Activated CD8-positive, alpha-beta memory T cell treated with anti-CD3 and anti-CD28 coated beads for 1 hour (primary cell): ENCODE measurements at places on chromosomes 11 and 22.
A peak's percentile ranks its signal among the peaks of the same experiment; 100 is the strongest.

DNA sequence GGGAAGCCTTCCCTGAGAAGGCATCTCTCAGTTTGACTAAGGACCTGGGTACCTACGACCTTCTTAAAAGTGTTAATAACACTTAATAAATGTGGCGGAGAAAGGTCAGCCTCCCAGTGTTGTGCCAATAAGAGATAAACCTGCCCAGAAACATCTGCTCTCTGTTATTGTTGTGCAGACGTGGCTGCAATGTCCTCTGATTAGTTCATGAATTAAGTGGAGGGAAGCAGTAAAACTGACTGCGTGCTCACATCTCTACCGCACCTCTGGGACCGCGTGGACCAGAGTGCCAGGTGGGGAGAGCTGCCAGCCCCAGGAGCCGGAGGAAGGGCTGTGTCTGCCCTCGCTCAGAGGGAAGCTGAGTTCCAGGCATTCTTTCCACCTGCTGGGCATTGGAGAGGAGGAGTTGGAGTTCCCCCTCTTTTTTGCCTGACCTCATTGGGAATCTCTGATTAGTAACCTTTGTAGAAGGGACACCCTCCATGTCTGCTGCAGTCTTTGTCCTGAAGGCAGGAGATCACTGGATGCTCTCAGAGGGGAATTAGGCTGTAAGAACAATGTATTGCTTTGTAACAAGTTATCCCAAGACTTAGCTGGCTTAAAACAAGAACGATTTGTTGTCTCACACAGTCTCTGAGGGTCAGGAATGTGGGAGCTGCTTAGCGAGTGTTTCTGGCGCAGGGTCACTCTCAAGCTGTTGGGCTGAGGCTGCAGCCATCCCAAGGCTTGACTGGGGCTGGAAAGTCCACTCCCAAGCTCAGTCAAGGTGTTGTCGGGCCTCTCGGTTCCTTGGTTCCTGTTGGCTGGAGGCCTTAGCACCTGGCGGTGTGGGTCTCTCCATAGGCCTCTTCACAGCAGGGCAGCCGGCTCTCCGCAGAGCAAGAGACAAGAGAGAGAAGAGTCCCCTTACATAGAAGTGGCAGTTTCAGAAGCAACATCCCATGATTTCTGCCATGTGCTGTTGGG lies 247.6 kb upstream of the TBCEL start:
- DNase-seq: no peak

DNA sequence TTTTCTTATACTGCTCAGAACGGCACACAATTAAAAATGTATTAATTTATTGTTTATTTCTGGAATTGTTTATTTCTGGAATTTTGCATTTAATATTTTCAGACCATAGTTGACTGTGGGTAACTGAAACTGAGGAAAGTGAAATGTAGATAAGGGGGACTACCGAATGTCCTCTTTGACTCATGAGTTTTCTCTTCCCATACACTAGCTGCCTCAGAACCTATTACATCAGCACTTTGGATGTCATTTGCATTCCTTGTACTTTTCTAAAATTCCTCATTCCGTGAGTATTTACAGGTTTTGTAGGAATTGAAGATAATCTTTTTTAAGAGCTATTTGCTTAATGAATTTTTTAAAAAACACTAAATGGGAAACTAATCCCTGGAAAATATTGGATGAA lies 29.8 kb downstream of the ZC3H12C start:
- no peak for DNase-seq

- DNase-seq: no peak
Measured at GRCh38 chr11:76621868-76622267, 48.7 kb downstream of the LRRC32 start.

GRCh38 chr11:125445731-125446130 lies 50.3 kb downstream of the FEZ1 start:
- no peak for DNase-seq

- no peak for DNase-seq
Measured at GRCh38 chr11:111373590-111373989, 5.5 kb downstream of the POU2AF1 start.

GRCh38 chr22:20604776-20605221 lies 97.4 kb downstream of the MED15 start:
- no peak for DNase-seq

- no peak for DNase-seq
Measured at GRCh38 chr11:398826-399225, 4.8 kb downstream of the PKP3 start.

DNA sequence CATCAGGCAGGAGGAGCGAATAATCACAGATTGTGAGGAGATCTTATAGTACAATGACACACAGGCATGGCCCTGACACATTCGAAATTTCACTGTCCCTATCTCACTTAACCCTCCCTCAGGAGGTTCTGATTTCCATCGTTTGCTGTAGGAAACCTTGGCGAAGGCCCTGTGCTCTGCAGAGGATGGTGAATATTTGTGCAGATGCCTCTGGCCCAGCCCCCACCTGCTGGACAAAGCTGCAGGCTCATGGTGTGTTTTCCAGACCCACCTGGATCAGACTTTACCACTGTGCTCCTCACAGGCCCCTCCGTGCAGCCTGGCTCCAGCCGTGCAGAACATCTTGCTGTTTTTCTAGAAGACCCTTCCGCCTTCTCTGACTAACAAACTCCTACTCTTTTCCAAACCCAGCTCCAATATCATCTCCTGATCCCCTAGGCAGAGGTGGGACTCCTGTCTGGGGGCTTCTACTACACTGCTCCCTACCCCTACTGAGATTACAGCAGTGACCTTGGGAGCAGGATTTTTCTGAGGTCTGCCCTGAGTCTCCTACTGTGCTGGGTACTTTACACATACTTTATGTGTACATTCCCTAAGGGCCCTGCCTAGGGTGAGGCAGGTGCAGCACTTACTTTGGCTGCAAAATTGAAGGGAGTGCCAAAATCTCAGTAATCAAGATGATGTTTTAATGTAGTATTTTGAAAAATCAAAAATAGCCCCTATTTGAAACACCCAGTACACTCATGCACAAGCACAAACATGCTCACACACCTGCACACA lies 412.7 kb downstream of the SOX6 start:
- no peak for DNase-seq

- no peak for DNase-seq
Measured at GRCh38 chr11:114596175-114596919, 761 bp upstream of the NXPE4 start.

DNA sequence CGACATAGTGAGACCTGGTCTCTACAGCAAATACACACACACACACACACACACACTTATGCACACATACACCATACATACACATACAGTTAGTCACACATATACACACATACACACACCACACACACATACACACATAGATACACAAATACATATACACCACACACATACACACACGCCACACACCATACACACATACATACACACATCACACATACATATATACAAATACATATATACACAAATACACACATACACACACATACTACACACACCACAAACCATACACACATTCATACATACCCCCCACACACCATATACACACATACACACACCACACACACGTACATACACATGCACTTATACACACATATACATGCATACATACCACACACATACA lies 57.7 kb downstream of the MICAL2 start:
- no peak for DNase-seq

- DNase-seq: peak; percentile 72
Measured at GRCh38 chr22:37166675-37167066, 17.0 kb upstream of the IL2RB start.

DNA sequence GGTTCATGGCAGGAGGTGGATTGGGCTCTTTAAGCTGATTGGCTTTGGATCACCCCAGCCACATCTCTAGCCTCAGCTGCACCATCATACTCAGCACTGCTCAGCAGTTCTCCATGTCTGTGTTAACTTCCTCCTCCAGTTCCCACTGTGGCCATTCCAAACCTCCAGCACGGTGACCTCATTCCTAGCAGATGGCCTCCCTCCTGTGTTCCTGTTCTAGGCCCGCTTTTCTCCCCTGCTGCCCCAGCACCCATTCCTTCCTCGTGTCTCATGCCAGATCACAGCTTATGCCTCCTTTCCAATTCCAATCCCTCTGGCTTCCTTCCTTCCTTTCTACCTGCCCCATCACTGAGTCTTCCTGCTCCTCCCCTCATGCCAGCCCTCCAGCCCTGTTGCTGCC lies 96.1 kb downstream of the MICAL2 start:
- DNase-seq: no peak
